Activated CD4-positive, alpha-beta T cell treated with anti-CD3 and anti-CD28 coated beads for 36 hours (primary cell): ENCODE measurements at places on chromosomes 11 and 22. TPM values are rescaled to one million over a fixed set of nuclear protein-coding genes. Genes with fewer than 3 reads are reported as not detected.
A peak's percentile ranks its signal among the peaks of the same experiment; 100 is the strongest.

- peak; percentile 51 for DNase-seq
Observed at GRCh38 chr11:60912223-60912850, 1.6 kb upstream of the TMEM109 start.

Gene CLDN5
- not detected for total RNA-seq

Gene KRTAP5-8
- total RNA-seq: not detected

DNA sequence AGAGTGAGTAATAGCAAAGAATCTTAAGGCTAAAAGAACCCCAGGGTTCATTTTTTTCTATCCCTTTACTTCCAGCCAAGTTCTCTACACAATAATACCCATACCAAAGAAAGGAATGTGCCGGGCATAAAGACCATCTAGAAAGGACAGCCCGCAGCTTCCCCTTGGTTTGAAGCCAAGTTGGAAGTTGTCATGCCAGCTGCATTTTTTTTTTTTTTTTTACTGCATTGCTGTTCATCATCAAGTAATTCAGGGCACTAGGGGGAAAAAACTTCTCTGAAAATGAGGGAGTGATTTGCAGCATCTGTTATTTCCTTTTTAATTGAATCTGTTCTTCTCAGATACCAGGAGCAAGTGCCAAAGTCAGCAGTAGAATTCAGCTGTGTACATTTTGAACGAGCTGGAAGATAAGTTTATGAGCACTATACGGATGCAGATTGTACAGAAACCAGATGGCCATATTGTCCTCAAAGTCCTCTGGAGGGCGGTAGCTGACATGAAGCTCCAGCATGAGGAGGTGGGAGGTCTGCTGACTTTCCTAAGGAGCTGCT is 56.4 kb downstream of the UBASH3B start:
- no peak for DNase-seq

- no peak for DNase-seq
Observed at GRCh38 chr11:2442589-2442988, 1.7 kb downstream of the TRPM5 start.

Gene KRTAP5-11
- total RNA-seq: not detected

GRCh38 chr11:74462631-74463030 is 4.7 kb downstream of the KCNE3 start:
- DNase-seq: no peak

Gene MFRP
- total RNA-seq: not detected

- no peak for DNase-seq
Observed at GRCh38 chr11:70502677-70503467, 104.5 kb downstream of the CTTN start.

- DNase-seq: no peak
Observed at GRCh38 chr11:126476266-126476924, 120.9 kb downstream of the ST3GAL4 start.

- no peak for DNase-seq
Observed at GRCh38 chr11:126834149-126834548, 166.4 kb downstream of the KIRREL3 start.

DNA sequence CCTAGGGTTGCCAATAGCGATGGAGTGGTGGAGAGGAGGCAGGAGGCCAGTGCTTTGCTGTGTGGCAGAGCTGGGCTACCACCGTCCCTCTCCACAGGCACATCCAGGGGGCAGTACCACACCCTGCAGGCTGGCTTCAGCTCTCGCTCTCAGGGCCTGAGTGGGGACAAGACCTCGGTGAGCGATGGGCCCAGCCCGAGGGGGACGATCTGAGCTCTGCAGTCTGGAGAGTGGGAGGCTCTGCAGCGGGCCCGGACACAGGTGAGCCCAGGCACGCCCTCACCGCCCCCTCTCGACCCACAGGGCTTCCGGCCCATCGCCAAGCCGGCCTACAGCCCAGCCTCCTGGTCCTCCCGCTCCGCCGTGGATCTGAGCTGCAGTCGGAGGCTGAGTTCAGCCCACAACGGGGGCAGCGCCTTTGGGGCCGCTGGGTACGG is 2.5 kb downstream of the PKP3 start:
- DNase-seq: peak; percentile 55

DNA sequence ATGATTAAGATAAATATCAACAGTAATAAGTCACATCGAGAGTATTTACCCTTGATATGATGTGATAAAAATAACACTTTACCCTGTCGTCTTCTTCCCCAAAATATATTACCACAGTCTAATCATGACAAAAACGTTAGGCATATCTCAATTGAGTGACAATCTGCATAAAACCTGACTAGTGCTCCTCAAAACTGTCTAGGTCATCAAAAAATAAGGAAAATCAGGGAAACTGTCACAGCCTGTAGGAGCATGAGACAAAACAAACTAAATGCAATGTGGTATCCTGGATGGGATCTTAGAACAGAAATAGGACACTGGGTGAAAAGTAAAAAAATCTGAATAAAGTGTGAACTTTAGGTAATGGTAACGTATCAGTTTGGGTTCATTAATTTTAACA is 19.4 kb upstream of the ANO5 start:
- DNase-seq: no peak

Gene KRTAP5-2
- not detected for total RNA-seq

Gene NXPE1
- not detected for total RNA-seq

GRCh38 chr11:55324500-55324899 is 18.5 kb upstream of the OR4A16 start:
- no peak for DNase-seq

- no peak for DNase-seq
Observed at GRCh38 chr22:27561286-27561904, 240.2 kb downstream of the MN1 start.
